Hindlimb muscle (tissue), 1 donor: ENCODE measurements at places on chromosomes 1 and 21.

- DNase-seq, result no peak
These were observed 89.1 kb downstream of the RWDD3 start for GRCh38 chr1:95323123-95323522.

- no peak for DNase-seq
These were observed 73.8 kb downstream of the RPE65 start for GRCh38 chr1:68375919-68376318.

DNA sequence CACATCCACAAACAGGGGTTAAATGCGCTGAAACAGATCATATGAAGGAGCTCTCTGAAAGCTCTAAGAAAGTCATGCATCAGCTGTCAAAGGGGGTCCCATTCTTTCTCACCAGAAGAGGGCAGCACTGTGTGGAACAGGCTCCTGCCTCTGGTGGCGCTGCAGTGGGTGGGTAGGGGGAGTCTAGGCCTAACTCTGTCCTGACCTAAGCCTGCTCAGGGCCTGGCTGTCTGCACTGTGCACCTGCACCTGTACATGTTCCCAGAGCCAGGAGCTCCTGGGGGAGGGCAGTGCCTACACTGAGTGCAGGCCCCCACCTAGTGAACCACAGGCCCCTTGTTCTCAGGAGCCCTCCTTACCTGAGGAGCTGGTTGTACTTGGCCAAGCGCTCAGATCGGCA lies 16.0 kb downstream of the ENO1 start:
- no peak for DNase-seq

DNA sequence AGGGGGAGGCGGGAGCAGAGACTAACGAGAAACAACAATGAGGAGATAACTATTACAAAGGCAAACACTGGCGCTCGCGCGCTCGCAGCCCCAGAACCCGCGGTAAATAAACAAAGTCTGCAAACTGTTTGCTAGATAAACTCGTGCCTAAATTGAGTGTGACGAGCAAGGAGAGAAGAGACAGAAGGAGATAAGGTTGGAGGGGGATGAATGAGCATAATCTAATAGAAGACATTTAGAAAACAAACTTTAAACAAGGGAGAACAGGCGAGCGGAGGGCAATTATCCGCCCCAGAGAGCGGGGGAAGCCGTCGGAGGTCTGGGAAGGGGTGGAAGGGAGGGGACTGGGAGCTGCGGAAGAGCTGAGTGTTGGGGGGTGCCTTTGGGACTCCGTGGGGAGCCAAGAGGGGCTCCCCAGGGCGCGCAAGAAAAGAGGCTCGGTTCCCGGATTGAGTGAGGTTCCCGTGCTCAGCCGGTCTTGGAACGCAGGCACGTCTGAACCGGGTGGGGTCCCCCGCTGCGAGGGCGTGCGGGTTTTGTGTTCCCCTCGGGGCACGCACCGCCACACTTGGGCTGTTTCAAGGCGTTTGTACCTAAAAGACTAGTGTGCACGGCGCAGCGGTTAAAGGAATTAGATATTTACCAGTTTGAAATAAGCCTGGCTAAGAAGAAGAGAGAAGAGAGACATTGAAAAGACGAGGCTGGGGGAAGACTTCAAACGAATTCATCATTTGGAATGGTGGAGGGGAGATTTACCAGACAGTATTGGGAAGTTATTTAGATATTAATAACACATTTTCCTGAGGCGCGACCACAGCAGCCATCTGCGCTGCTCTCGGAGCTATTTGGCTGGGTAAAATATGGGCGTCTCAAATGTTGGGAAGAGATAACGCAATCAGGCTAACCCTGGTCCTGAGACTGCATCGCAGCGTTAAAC lies 10.6 kb downstream of the PAX7 start:
- no peak for DNase-seq

DNA sequence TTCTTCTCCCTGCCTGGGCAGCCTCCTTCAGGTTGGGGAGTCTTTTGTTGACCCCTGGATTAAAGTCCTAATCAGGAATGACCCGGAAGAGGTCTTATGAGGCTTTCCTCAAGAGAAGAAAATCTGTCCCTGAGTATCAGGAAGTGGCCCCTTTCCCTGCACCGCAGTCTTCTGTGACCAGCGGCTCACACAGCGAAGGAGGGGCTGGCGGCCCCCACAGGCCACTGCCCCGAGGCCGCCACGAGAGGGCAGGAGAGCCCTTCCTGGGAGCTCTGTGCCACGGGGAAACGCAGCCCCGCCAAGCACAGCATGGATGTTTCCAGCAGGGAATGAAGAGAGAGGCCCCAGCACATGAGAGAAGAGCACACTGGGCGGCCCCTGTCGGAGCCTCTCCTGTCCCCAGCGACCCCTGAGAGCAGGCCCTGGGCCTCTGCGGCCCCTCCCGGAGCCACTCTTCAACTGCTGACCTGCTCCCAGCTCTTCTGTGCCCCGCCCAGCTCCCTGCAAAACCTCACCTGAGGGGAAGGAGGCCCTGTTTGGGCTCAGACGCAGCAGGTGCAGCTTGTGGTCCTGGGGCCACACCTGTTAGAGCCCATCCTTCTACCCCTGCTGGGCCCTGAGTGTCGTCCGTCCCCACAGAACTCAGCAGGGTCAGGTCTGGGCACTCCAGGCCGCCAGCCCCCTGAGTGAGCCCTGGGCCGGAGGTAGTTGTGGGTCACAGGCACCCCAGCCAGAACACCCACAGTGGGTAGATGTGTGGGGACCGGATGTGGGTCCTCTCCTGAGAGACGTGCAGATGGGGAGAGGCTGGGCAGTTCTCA lies 4.9 kb upstream of the POFUT2 start:
- DNase-seq, result peak; percentile 90

GRCh38 chr1:42730002-42730401 lies 10.0 kb downstream of the CLDN19 start:
- DNase-seq, result no peak

- peak; percentile 65 for DNase-seq
These were observed 3.4 kb downstream of the LACTBL1 start for GRCh38 chr1:22969304-22969709.

- no peak for DNase-seq
These were observed 12.1 kb upstream of the EPHX4 start for GRCh38 chr1:92017656-92018055.

DNA sequence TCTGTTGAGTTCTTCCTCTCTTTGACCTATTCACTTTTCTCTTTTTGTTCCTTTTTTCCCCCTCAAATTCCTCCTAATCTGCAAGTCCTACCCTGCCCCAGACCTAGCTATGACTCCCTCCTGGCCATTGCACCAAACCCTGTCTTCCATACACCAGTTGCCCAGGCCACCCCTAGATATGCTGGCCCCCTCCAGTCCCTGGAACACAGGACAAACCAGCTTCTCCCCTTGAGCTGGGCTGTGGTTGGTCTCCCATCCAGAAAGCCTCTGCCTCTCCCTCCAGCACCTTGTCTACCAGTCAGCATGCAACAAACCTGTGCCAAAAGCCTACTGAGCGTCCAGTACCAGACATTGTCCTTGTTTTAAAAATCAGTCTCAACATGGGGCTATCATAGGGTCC lies 59.4 kb downstream of the ELK4 start:
- no peak for DNase-seq

GRCh38 chr1:208278638-208279037 lies 34.5 kb upstream of the PLXNA2 start:
- DNase-seq, result no peak

- DNase-seq, result no peak
These were observed 28.8 kb upstream of the PPP2R5A start for GRCh38 chr1:212256369-212256768.

- no peak for DNase-seq
These were observed 27.0 kb downstream of the DNASE2B start for GRCh38 chr1:84425150-84425896.

DNA sequence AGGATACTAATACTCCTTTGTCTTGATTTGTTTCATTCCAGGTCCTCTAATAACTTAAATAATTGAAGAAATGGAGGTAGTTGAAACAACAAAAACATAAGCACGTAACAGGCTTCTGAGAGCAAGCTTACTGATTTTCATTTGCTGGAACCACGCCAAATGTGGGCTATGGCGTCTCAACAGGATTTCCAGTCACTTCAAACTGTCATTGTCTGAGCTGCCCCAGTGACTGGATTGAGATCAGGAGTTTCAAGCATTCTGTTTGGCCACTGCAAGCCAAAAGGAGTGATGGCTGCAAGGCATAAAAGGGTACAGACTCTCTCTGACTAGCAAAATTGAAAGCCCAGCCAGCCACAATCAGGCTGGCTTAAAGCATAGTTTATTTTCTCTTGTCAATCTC lies 289.9 kb downstream of the DPYD start:
- no peak for DNase-seq

DNA sequence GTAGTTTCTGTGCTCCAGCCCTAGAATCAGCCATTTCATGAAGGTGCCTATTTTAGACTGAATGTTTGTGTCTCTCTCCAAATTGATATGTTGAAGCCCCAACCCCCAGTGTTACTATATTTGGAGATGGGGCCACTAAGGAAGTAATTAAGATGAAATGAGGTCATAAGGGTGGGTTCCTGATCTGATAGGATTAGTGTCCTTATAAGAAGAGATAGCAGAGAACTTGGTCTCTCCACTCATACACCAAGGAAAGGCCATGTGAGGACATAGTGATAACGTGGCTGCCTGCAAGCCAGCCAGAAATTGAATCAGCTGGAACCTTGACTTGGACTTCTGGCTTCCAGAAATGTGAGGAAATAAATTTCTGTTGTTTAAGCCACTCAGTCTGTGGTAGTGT lies 12.3 kb downstream of the RAVER2 start:
- DNase-seq, result no peak

GRCh38 chr1:119660253-119661083 lies 12.4 kb upstream of the ZNF697 start:
- DNase-seq, result no peak

DNA sequence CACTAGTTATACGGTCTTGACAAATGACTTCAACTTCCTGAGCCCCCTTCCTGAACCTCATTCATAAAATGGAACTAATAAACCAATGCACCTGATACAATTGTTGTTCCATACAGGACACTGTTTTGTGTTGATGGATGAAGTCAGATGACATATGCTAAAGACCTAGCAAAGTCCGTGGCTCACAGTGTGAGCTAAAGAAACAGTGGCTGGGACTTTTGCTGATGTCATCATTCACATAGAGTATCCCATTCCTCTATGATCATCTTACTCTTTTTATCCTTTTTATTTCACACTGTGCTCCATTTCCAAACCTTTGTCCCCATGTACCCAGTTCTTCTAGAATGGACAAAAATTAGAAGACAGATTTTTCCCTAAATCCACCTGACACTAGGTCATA lies 83.7 kb upstream of the KAZN start:
- DNase-seq, result no peak

- no peak for DNase-seq
These were observed 356.4 kb upstream of the PLXNA2 start for GRCh38 chr1:208600456-208601190.

DNA sequence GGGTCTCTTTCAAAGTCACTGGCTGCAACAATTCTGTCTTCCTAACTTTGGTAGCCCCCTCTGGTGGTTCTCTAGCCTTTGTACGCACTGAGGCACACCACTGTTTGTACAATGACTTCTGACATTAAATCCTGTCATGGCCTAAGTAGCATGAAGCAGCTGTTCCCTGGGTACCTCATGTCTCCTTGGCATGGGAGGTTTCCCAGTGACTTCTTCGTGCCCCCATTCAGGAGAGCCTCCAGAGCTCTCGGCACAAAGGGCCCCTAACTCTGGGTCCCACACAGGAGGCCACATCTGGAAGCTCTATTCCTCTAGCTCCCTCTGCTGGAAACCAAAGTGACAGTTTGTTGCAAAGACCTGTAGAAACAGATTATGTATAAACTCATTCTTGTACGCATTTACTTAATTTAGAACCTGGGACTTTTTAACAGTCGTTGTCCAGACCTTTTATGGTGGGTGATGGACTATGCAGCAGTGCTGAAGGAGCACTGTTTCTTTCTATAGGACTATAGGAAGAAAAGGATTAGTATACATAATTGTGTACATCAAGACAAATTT lies 13.4 kb downstream of the SWT1 start:
- DNase-seq, result peak; percentile 68

DNA sequence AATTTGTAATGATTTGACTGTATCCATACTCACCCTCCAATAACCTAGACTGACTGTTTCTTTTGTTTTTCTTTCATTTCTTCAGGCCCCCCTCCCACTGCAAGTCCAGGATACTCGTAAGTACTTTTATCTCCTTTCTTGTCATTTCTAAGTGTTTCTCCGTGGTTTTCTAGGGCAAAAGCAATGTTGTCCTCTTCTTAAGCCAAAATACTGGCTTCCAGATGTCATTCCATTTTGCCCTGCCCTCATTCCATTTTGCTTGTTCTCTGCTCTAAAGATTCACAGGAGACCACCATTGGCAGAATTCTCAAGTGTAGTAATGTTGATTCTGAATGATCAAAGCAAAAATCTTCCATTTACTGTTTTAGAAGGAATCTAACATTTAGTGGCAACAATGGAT lies 152.8 kb upstream of the UBE2U start:
- DNase-seq, result no peak

- DNase-seq, result no peak
These were observed 14.3 kb upstream of the GPR157 start for GRCh38 chr1:9143250-9143649.

DNA sequence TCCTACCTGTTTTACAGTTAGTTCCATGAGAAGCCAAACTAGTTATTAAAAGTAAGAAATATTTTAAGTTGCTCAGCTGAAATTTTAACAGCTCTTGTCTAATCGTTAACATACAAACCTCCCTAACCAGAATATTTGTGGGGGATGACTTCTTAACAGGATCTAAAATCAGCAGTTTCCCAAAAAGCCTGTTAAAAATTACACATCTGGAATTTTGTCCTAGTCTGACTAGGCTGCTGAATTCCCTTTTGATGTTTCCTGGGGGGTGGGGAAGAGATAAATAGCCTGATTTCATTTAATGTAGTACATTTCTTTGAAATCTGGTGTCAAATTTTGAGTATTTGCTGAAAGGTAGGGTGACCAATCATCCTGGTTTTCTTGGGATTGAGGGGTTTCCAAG lies 78.8 kb upstream of the ARHGAP29 start:
- no peak for DNase-seq

DNA sequence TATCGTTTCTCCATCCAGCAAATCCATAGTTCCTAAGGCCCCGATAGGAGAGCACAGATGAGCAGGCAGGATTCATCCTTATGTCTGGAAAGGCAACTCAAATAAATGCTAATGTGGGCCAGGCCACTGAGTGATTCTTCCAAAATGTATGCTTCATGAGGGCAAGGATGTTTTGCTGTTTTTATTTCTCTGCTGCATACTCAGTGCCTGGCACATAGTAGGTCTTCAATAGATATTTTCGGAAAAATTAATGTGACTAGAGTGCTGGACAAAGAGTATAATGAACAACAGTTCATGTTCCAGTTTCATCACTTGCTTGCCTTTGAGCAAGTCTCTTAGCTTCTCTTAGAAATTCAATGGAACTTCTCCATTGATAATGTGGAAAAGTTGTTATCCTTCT lies 357.7 kb downstream of the PRDM2 start:
- DNase-seq, result no peak

DNA sequence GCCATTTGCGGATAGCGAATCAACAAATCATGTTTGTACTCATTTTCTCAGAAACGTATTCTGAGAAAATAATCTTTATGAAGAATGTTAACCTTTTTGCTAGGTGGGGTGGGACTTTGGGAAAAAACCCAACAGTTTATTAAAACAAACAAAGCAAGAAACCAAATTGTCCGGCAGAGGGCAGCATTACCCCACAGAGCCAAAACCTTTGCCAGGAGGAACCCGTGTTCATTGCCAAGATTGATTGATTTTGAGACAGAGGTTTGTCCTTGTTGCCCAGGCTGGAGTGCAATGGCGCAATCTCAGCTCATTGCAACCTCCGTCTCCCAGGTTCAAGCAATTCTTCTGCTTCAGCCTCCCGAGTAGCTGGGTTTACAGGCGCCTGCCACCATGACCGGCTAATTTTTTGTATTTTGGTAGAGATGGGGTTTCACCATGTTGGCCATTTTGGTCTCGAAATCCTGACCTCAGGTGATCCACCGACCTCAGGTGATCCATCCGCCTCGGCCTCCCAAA lies 70.8 kb upstream of the RHOU start:
- DNase-seq, result peak; percentile 76

- no peak for DNase-seq
These were observed 70.2 kb downstream of the BACH1 start for GRCh38 chr21:29368906-29369305.
